AG20443 (cell line): ENCODE measurements at places on chromosomes 1 and 21.

GRCh38 chr1:221716713-221717484, 25.0 kb downstream of the DUSP10 start:
- no peak for DNase-seq

GRCh38 chr1:80779275-80779674, 1021.5 kb upstream of the ADGRL2 start:
- no peak for DNase-seq

DNA sequence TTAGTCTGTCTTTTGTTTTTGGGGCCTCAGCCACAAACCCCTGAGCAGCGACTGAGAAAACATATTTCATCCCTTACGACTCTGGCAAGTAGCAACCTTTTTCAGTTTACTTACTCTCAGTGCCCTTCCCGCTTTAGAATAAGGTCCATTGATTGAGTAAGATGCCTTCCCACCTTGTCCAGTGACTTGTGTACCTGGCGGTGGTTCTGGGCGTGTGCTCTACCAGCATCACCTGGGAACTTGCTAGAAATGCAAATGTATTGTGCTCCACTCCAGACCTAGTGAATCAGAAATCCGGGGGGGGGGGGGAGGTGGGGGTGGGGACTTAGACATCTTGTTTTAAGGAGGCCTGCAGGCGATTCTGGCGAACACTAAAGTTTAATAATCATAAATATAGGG, 72.1 kb downstream of the S1PR1 start:
- no peak for DNase-seq

GRCh38 chr21:33267250-33267649, 1.1 kb downstream of the IL10RB start:
- DNase-seq = no peak

DNA sequence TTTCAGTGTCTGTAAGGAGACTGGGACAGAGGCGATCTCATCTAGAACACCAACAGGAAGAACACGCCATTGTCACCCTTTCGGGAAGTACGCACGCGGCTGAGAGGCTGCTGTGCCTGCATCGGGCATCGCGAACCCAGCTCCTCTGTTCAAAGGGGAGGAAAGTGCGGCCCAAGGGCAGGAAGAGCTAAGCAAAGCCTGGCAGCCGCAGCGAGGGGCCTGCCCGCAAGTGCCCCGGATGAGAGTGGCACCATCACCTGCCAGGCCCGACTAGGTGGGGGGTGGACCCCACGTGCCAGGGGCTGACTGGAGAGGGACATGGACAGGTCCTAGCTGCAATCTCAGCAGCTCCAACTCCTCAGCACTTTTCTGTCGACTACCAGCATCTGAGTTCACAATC, 7.5 kb downstream of the TPRG1L start:
- DNase-seq = no peak

DNA sequence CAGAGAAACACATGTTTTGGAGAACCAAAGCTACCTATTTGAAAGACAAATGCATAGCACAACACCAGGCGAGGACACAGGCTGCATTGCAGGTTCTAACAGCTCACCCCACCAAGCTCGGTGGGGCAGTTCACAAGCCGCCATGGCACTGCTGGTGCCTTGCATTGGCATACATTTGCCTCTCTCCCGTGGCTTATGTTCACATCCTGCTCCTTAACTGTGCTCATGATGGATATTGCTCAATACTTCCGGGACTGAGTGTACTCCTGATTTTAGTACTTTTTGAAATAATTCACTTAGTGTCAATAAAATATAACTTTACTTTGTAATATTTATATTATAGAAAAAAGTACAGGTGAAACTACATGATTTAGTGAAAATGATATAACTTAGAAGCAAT, 1187.4 kb upstream of the NCAM2 start:
- no peak for DNase-seq

DNA sequence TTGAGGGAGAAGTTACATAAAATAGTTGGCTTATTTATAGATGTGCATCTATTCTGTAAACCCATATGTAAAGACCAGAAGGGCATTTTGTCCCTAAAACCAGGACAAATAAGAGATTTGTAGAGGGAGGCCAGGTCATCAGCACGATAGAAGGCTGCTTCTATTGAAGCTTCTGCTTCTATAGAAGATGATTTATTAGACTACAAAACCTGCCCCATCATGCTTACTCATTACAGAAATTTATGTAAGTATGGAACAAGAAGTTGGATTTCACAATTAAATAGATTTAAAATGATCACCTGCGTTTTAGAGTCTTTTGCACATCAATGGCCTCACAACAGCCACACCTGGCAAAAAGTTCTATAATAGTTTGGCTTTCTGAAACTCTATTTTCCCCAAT, 183.5 kb downstream of the DUSP10 start:
- DNase-seq = no peak

GRCh38 chr1:73623946-73624345, 574.0 kb downstream of the LRRIQ3 start:
- no peak for DNase-seq
